T-helper 1 cell (primary cell): ENCODE measurements at places on chromosomes 7 and 10.

DNA sequence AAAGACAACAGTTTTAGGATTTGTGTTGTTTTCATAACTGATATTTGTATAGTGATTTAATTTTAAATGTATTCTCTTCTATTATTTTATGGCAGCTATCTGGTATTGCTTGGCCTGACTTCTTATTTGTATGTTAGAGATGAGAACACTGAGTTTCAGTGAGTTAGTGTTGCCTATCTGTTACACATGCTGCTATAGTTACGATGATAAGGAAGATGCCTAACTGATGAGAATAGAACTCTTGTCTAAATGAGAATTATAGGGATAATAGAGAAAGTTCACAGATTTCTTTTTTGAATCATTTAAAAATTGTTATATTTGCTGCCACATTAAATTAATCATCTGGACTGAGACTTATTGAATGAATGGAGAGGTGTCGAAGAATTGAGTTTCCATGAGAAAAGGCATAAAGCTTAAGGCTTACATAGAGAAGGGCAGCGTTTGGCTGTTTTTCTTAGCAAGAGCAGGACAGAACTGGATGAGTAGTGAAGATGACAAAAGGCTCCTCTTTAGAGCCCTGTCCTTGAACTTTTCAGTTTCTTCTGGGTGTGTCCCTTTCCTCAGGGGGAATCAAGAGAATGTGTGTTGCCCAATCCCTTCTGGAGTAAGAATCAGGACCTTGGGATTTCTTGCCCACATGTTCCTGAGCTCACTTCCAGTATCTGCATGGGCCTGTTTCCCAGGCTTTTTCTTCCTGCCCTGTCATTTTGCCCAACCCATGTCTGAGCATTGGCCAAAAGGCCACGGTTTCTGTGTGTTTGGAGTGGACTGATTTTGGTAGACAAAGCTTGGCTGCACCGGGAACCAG is 195.6 kb upstream of the CSTF2T start:
- no peak for DNase-seq

- no peak for DNase-seq
Observed at GRCh38 chr10:50928190-50928552, 42.7 kb upstream of the A1CF start.

DNA sequence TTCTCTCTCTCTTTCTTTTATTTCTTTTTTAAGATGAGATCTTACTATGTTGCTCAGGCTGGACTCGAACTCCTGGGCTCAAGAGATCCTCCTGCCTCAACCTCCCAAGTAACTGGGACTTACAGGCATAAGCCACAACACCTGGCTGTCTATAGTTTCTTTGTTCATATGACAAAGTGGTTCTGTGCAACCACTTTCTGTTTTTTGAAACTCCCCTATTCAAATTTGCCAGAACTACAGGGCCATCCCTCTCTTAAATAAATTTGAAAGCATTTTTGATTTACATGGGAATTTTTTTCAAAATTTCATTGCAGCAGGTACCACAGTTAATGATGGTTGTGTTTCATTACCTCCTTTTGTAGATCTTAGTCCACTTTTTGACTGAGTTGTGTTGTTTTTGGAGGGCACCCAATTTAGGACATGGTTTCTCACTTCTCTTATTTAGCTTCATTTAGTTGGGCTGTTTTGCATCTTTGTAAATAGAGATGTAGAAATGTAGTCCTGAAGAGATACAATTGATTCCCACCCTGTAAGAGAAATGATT is 119.2 kb downstream of the LRRC4 start:
- DNase-seq, result no peak

DNA sequence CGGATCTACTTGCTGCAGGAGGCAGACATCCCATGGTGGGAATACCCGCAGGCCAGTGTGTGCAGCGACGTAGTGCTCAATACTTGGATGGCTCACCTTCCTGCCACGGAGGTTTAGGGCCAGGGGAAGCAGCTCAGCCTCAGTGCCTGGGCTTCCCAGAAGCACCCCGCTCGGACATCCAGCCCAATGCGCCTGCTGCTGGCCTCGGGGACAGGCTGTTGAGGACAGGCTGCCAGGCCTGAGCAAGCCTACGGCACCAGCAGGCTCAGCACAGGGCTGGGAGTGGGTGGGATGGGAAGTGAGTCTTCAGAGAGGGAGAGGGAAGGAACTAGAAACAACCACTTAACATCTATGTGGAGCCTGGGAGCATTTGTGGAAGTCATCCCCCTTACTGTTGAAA is 441.3 kb upstream of the MGMT start:
- no peak for DNase-seq

DNA sequence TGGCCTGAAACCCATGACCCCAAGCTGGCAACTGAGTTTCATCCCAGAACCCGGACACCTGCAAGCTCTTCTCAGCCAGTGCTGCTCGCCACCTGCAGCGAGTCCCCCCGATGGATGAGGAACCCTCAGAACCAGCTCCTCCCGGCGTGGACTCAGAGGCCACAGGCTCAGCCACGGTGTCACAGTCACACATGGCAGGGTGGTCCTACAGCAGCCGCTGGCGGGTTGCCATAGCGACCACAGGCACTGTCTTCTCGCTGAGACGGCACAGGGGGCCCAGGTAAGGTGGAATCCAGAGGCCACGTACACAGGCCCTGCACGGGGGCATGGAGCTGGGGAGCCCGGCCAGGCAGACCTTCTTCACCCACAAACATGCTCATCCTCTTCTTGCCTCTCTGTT is 53.4 kb downstream of the DPYSL4 start:
- DNase-seq, result no peak
